T-helper 2 cell treated with Interferon-gamma antibody and Interleukin-4, amounts not matched to agents 5 μg/mL and 100 μg/mL, for 36 hours (primary cell): ENCODE measurements at places on chromosomes 1 and 21.

DNA sequence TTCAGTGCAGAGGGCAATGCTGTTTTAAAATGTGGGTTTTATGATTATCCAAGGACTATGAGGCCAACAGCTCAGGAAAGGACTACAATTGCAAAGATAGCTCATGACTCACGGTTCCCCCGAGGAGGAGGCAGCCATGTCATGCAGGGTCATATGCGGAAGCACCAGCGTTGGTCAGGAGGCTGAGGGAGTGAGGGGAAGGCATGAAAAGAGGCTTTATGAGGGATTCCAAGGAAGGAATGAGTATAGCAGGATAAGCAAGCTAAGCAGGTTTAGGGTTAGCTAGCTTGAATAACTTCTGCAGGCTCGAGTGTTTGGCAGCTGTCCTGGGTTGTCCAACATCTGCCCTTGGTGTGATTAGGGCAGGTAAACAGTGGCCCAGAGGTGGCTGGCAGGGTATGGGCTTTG, 495.1 kb downstream of the SETD4 start:
- no peak for DNase-seq

GRCh38 chr1:21437341-21437640, 2.6 kb upstream of the NBPF3 start:
- DNase-seq = no peak

GRCh38 chr1:16677552-16678431, 11.0 kb upstream of the RNU1-3 start:
- no peak for DNase-seq

DNA sequence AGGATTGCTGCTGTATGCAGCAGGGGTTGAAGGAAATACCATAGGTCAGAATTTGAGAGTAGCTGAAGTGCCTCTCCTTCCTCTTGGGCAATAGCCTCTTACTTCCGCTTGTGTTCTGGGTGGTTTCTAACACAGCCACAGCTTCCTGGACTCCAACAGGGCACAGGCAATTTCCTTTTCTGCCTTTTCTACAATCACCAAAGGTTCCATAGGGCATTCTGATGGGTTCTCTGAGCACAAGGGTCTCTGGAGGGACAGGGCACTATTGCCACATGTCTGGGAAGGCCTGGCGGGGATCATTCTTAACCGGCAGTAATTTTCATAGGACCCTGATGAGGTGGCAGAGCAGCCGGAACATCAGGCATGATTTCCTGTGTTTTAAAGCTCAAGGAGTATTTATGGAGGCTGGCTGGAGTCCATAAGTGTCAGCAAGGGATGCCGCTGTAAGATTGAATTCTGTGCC, 5.5 kb upstream of the AGTRAP start:
- peak; percentile 46 for DNase-seq

GRCh38 chr1:1144843-1145546, 28.7 kb upstream of the TTLL10 start:
- DNase-seq = no peak

GRCh38 chr1:63931468-63931867, 157.7 kb downstream of the ROR1 start:
- DNase-seq = no peak

DNA sequence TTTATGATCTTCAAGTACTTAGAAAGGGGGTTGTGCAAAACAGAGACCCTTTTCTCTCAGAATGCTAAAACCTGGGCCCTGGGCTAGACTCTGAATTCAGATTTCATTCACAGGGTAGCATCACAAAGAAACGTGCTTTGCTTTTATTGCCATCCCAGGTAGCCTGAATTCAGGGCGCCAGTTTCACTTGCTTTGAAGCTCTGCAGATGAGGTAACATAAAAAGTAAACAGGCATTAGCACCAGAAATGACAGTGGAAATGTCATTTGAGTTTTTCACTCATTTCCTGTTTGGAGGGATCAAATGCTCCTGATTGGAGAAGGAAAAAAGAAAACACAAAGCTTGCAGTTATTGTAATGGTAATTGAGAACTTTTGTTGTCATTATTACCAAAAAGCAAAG, 2.6 kb downstream of the SYPL2 start:
- DNase-seq = no peak

- DNase-seq = no peak
These were observed 548.8 kb upstream of the PKN2 start for GRCh38 chr1:88134983-88135921.

DNA sequence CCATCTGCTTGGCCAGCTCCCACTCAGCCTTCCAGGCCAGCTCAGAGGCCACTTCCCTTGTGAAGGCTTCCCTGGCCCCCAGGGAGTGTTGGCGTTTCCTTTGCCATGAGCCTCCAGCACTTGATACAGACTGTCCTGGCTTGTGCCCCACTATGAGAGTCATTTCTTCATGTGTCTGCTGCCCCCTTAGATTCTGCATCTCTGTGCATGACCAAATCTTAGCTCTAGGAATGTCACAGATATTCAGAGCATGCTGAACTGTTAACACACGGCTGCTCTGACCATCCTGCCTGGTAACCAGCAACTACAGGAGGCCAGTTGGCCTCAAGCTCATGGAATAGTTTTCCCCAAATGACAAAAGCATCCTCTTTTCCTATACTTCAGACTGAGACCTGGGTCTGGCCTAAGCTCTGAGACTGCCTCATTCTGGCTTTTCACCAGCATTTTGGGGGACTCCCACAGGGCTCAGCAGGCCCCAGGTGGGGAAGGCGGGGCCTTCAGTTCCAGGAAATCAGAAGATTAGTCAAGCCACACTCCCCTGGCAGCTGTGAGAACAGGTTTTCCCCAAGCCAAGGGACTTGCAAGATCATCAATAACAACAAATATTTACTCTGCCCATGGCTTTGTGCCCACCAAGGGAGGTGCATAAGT, 182.6 kb upstream of the EDN2 start:
- peak; percentile 80 for DNase-seq

DNA sequence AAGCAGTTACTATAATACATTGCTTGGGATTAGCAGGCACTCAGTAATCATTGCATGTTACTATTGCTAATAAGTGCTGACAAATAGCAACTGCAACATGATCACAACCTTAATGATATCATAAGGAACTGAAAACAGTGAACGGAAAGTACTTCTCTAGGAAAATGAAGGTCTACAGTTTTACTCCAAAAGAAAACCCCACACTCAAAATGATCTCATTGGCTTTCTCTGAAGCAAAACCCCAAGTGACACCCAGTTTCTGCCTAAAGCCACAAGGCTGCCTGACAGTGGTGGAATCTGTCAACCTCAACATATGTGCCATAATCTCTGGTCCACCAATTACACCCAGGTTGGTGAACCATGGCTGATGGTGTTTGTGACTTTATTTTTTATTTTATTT, 137.6 kb downstream of the PTGER3 start:
- DNase-seq = peak; percentile 40

- DNase-seq = no peak
These were observed 22.3 kb upstream of the ZZZ3 start for GRCh38 chr1:77704736-77705135.

DNA sequence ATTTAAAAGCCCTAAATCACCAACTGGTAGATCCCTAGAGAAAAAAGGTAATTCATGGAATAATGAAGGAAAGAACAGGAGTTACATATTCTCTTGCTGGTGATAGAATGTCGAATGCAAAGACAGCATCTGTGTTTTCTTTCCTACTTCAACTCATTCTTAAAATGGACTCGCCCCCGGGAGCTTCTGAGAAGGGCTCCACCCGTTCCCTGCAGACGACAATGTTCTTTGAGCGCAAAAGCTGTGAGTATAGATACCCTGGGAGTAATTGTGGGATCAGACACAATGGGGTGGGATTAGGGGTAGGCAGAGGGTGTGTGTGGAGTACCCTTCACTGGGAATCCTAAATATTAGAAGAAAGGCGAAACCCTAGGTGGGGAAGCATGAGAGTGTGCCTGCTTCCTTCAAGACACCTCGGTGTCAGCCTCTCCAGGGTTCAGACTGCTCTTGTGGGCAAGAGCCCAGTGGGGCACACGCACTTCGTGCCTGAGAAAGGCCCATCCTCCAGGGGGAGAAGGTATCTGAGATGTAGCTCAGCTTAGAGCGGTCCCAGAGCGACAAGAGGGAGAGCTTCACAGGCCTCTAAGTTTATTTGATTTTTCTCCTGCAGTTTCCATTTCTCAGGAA, 123.3 kb upstream of the DPYD start:
- no peak for DNase-seq

DNA sequence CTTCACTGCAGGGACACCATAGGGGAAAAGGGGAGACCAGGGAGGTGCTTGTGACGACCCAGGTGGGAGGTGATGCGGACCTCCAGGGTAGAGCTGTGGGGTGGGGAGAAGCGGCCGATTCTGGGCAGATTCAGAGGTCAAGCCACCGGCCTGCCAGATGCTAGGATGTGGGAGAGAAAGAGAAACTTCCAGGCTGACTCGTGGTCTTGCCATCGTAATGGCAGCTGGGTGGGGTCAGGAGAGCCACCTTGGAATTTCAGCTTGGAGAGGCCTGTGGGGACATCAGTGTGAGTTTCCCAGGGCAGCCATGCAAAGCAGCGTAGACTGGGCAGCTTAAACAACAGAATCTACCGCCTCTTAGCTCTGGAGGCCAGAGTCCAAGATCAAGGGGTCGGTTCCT, 258.0 kb upstream of the VAMP3 start:
- DNase-seq = no peak

DNA sequence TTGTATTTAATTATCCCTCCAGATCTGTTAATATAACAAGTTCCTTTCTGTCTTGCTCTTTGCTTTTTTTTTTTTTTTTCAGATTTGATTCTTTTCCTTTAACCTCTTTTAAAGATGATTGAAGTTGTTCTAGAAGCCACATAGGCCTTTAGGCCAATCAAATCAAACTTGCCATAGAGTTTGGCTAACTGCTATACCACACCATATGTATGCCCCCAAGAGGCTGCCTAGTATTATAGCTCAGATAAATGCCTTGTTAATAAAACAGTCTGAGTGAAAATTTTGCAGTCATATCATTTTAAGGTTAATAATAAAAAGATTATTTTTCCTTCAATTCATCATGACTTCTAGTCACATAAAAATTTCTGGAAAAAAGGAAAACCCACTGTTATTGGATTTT, 696.0 kb upstream of the CHRM3 start:
- DNase-seq = no peak

- no peak for DNase-seq
These were observed 13.5 kb downstream of the OSBPL9 start for GRCh38 chr1:51630393-51630792.

GRCh38 chr1:235714205-235714897, 64.8 kb upstream of the GNG4 start:
- no peak for DNase-seq

DNA sequence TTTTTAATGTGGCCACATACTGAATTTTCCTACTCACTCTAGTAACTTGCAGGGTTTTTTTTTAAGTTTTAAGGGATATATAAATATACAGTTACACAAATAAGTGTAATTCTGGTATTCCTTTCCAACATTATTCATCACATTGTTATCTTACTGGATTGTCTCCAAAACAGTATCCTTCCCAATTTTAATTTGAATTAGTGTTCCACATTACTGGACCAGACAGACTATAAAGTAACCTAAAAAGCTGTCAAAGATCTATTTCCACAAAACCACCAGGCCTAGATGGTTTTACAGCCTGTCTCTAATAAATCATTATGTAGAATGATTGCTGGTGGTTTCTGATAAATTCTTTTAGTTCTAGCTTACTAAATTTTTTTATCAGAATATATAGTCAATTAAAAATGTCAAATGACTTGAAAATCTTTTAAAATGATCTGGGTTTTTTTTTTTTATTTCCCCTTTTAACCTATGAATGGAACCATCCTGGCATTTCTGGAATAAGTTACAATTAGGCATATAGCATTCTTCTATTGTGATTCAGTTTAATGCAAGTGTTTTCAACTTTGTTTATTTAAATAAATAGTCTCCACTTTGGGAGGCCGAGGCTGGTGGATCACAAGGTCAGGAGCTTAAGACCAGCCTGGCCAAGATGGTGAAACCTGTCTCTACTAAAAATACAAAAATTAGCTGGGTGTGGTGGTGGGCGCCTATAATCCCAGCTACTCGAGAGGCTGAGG, 59.3 kb downstream of the PACC1 start:
- DNase-seq = no peak

GRCh38 chr1:31843506-31843905, 27.7 kb upstream of the SPOCD1 start:
- no peak for DNase-seq

DNA sequence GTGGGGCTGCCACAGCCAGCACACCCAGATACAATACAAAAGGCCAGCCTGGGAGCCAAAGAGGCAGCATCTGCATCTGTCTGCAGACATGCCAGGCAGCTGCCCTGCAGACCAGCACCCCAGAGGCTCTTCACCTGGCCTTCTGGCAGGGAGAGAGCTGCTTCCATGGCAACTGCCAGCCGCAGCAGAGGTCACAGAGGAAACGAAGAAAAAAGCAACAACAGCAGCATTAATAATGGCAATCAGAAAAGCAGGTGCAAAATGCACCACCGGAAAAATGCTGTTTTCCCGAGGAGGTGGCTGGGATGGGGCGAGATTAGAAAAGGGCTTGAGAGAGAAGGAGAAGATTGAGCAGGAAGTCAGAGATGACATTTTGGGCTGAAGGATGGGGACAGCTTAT, 309.5 kb downstream of the PCP4 start:
- DNase-seq = no peak

DNA sequence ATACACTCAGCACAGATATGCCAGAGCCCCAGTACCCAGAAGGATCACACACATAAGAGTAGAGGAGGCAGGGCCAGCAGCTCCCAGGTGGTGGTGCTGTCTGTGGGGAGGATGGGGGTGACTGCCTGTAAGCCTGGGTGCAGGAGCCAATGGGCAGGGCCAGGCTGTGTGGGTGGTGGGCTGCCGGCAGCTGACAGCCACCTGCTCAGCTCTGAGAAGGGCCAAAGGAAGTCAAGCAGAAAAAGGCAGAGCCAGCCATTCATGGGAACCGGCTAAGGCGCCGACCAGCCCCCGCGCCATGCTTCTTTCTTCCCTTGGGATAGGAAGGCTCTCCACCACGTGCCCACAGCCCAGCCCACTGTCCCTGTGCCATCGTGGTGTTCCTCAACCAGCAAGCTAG, 14.1 kb downstream of the PIK3C2B start:
- DNase-seq = no peak

- no peak for DNase-seq
These were observed 11.1 kb upstream of the GJB5 start for GRCh38 chr1:34743775-34744174.
